ENCODE measurements at places on chromosomes 6 and 20. TPM values are rescaled to one million over a fixed set of nuclear protein-coding genes. Genes with fewer than 3 reads are reported as not detected.

- DNase-seq, result no peak
These were observed 6.6 kb downstream of the MAP3K4 start for GRCh38 chr6:160998217-160998616.

- no peak for DNase-seq
These were observed 5.4 kb downstream of the GID8 start for GRCh38 chr20:62943396-62943795.

GRCh38 chr6:14807130-14807529 is 438.7 kb upstream of the JARID2 start:
- DNase-seq, result no peak

DNA sequence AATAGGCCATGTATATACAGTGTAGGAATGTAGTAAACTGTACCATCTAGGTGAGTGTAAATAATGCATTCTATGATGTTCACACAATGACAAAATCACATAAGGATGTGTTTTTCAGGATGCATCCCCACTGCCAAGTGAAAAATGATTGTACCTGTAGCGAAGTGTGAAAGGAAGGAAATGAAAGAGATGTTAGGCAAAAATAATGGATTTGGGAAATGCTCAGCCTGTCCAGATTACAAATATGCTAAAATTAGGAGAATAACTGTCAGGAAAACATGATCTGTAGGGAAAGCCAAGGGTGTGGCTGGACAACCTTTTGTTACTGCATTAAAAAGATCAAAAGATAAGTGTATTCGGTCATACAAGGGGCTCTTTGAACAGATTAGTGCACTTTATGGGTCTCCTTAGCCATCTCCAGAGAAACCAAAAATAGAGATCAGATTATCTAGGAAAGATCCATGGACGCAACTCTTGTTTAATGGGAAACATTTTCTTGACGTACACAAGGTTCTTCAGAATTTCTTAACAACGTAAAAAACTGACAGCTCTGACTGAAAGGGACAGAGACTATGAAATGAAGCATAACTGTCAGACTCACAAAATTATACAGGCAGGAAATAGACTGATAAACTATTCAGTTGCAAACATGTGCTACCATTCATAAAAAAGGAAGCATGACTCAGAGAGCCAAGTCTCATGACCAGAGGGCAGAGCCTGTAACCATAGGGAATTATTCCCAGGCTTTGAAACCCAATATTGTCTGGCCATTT is 253.6 kb upstream of the RAB32 start:
- DNase-seq, result peak; percentile 33

DNA sequence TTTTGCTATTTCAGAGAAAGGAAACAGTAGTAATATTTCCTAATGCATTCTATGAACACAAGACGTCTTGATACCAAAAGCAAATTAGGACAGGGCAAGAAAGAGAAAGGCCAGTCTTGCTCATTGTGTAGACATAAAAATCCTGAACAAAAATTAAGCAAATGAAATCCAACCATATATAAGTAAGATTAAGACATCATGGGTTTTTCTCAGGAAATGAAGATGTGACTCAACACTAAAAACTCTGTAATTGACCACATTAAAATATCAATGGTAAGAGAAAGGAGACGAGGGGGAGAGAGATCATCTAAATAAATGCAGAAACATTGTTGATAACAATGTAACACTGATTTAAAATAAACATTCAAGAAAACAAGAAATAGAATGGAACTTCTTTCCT is 205.4 kb downstream of the SOD2 start:
- DNase-seq, result no peak

DNA sequence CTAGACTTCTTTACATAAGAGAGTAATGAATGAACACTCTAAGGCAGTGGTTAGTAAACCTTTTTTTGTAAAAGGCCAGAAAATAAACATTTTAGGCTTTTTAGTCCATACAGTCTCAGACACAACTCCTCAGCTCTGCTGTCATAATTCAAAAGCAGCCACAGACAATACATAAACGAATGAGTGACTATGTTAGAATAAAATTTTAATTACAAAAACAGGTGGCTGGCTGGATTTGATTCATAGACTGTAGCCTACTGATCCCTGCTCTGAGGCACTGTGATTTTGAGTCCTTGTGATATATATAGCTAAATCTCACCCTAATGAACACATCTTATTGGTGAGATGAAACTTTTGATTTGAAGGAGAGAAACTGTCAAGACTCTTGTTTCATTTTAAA is 155.1 kb downstream of the AIG1 start:
- DNase-seq, result no peak

The SLC22A3 gene
- total RNA-seq, result 2.4 TPM

The ZNF133 gene
- 15.7 TPM for total RNA-seq

The GTSF1L gene
- total RNA-seq, result not detected
